Bronchial epithelial cell (primary cell): ENCODE measurements at places on chromosomes 6 and 20. TPM values are rescaled to one million over a fixed set of nuclear protein-coding genes. Genes with fewer than 3 reads are reported as not detected.

Gene MPIG6B
- under 0.01 TPM in 1 of 2 replicates, not detected in the other for total RNA-seq

Gene SLC24A3
- total RNA-seq: under 0.01 and 0.26 TPM in 2 replicates

Gene SNX3
- total RNA-seq: 173 and 180 TPM in 2 replicates

Gene HLA-B
- 46.9 and 59.5 TPM in 2 replicates for total RNA-seq

Gene SH3BGRL2
- total RNA-seq: 15.0 and 30.6 TPM in 2 replicates

Gene FHL5
- not detected in 2 replicates for total RNA-seq

Gene POU3F2
- not detected in 2 replicates for total RNA-seq

Gene COL9A3
- total RNA-seq: not detected in 2 replicates

Gene HLA-C
- total RNA-seq: 203 and 285 TPM in 2 replicates

Gene RAD21L1
- total RNA-seq: under 0.01 TPM in 1 of 2 replicates, not detected in the other

Gene GPX5
- total RNA-seq: not detected in 2 replicates

Gene MAS1
- total RNA-seq: not detected in 2 replicates

Gene ZNF311
- total RNA-seq: 3.8 and 3.9 TPM in 2 replicates

Gene OPRM1
- total RNA-seq: not detected in 2 replicates

Gene ENPP4
- total RNA-seq: 0.26 and 1.4 TPM in 2 replicates

Gene SNAI1
- total RNA-seq: not detected in 2 replicates

Gene MAP3K5
- total RNA-seq: 8.2 and 11.1 TPM in 2 replicates

Gene SCUBE3
- total RNA-seq: not detected in 2 replicates

Gene SLC12A5
- total RNA-seq: not detected in 2 replicates

Gene B4GALT5
- 9.7 and 25.2 TPM in 2 replicates for total RNA-seq

Gene GRM4
- under 0.01 TPM in 1 of 2 replicates, not detected in the other for total RNA-seq

Gene TENT5A
- 9.2 and 15.0 TPM in 2 replicates for total RNA-seq

Gene PNLDC1
- total RNA-seq: 0.13 and 0.26 TPM in 2 replicates

Gene THBS2
- total RNA-seq: 3.6 and 8.7 TPM in 2 replicates

Gene KHDC1
- 1.3 and 1.7 TPM in 2 replicates for total RNA-seq

Gene TOX2
- not detected in 2 replicates for total RNA-seq

Gene BAG2
- total RNA-seq: 1.7 and 2.1 TPM in 2 replicates

Gene C6orf58
- total RNA-seq: not detected in 2 replicates

Gene HLA-A
- 268 and 707 TPM in 2 replicates for total RNA-seq

Gene NFS1
- total RNA-seq: 14.1 and 15.5 TPM in 2 replicates

Gene DSE
- total RNA-seq: 56.6 and 100 TPM in 2 replicates

Gene SAMD5
- total RNA-seq: 2.6 and 3.1 TPM in 2 replicates

Gene BMP7
- total RNA-seq: not detected in 2 replicates

Gene MAFB
- 1.3 and 3.6 TPM in 2 replicates for total RNA-seq

Gene FAM217A
- not detected in 2 replicates for total RNA-seq

Gene CCDC170
- total RNA-seq: not detected in 2 replicates

Gene ADGRF5
- total RNA-seq: not detected in 2 replicates

Gene SLC44A4
- total RNA-seq: 1.8 and 10.5 TPM in 2 replicates

Gene DAAM2
- total RNA-seq: under 0.01 and 0.13 TPM in 2 replicates

Gene INSM1
- not detected in 2 replicates for total RNA-seq

Gene RCAN2
- under 0.01 TPM in 1 of 2 replicates, not detected in the other for total RNA-seq

Gene SASH1
- 3.9 and 9.0 TPM in 2 replicates for total RNA-seq

Gene BICRAL
- total RNA-seq: 3.1 and 3.9 TPM in 2 replicates
